ENCODE measurements at places on chromosomes 4 and X.

GRCh38 chrX:53729751-53730150 is 43.2 kb upstream of the HUWE1 start:
- no peak for DNase-seq

DNA sequence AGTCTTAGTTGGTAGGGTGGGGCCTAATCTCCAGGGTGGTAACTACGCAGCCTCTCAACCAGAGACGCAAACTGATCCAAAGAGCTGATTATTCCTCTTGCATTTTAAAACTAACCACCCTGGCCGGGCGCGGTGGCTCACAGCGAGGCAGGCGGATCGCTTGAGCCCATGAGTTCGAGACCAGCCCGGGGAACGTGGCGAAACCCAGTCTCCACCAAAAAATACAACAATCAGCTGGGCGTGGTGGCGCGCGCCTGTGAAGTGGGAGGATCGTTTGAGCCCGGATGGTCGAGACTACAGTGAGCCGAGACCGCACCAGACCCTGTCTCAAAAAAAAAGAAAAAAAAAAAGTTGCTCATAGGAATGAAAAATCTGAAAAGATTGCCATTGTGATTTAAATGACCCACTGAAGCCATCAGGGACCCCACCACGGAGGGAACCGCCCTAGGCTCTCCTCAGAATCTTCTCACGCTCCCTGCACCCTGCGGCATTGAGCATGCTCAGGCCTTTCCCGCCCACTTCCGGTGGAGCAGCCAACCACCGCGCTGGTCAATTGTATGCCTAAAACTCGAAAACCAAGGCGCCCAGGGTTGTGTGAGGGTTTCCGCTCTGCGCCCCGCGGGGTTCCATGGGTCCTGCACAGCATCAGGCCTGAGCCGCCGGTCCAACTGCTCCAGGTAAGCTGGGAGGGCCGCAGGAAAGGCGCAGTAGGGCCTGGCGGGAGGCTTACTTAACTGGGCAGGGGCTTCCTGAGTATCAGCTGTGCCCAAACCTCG is at the start of gene TRIM60:
TSS of gene TRIM60 (plus strand) at position 564 of the 776 bp plus-strand sequence. CDS start 8,074 bp downstream, outside the sequence.
- no peak for DNase-seq

DNA sequence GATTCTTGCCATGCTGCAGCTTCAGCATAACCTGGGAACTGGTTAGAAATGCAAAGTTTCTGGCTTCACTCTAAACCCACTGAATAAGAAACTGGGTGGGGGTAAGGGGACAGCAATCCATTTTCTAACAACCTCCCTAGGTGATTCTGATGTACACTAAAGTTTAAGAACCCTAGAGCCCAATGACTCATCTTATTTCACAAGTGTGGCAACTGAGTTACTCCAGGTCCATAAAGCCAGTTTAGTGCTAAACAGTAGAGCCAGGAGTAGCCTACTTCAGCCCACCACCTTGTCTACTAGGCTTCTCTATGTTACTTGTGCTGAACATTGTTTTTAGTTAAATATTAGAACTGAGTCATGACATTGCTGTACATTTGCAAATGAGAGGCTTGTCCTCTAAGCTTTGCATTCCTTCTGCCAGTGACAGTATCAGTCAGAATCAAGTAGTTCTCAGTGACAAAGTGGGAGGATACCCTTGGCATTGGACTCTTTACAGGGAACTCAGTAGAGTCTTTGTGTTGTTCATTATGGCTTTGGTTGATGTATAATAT is 518.0 kb downstream of the RPA4 start:
- no peak for DNase-seq

- no peak for DNase-seq
These were observed 132.3 kb downstream of the HNRNPD start for GRCh38 chr4:82241534-82241933.

DNA sequence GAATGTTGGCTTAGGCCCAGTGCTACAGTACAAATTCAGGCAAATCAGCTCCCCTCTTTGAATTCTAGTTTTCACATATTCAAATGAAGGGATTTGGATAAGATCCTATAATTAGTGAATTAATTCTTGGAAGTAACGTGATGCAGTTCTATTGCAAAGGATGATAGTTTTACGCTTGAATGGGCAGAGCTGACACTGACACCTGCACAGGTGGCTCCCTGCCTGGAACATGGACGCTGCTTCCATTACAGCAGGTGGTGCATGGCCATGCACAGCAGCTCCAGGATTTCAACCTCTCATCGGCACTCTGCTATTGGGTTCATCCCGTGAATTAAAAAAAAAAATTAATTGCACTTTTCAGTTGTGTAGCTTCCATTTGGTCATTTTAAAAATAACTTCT is 28.4 kb upstream of the RPS6KA6 start:
- peak; percentile 73 for DNase-seq

DNA sequence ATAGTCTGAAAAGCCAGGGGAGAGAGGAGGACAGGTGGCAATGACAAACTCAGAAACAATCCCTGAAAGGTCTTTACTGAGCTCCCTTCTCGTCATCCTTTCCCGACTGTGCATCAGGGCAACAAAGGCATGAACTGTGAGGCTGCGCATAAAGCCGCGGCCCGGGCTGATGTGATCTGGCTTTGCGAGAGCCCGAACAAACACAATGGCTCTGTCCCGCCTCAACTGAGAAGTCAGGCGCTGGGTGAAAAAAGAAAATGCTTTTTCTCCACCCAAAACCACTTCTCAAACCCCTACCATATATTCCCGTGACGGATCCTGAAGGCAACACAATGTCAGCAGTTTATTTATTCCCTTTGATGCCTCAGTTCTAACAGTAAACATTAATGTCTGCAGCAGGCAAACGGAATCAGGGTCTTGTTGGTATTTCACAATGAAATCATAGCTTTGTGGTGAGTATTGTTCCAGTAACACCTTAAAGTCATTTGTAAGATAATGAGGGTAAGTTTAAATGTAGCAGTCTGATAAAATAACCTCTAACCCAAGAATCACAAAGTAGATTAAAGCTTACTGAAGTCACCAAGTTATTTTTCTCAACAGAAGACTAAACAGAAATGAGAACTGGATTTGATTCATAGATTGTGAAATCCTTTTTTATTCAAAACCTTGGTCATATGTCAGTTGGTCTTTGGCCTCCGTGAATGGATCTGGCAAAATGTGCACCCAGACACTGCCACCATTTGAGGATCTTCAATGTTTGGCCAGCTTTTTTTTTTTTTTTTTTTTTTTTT is 67.4 kb downstream of the APBB2 start:
- no peak for DNase-seq

GRCh38 chrX:104935581-104935980 is 284.9 kb downstream of the TEX13A start:
- no peak for DNase-seq

- no peak for DNase-seq
These were observed 577.7 kb upstream of the GALNTL6 start for GRCh38 chr4:171235521-171235920.

DNA sequence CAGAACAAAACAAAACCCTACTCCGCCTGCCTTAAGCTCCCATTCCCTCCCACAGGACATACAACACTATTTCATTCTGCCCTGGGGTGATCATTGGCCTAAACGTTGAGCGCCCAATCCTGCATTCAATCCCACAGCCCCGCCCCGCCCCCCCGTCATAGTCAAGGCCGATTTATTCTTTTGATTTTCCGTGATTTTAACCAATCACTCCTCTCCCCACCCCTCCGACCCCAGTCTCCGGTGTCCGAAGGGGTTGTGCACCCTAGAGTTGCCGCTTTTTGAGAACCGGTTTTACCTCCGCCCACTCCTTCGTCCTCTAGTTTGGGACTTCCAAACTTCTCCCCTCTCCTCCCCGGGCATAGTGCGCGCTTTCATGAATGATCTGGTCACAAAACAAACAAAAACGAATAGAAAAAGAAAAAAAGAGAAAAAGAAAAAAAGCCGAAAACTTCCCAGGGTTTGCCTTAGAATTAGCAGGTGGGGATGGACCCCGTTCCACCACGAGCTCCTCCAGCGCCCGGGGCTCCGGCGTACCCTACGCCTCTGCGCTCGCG is 446 bp upstream of the UBE2A start:
- DNase-seq, result no peak

DNA sequence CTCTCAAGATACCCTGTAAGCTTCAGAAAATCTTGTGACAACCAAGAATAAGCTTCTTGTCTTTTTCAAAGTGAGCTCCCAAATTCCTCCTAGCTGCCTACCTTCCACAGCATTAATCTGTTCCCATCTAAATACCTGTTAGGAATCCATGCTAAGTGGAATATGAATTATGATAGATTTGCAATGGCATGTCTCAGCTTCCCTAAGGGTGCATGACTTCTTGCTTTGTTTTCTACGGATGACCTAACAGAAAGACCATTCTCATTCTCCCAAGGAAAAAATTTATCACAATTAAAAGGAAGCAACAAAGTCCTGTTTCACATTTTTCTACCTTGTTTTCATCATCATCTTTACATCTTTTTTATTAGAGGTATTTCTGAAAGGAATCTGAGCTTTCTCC is 532.7 kb downstream of the GRXCR1 start:
- DNase-seq, result no peak

GRCh38 chrX:38371641-38372040 is 19.2 kb downstream of the OTC start:
- DNase-seq, result no peak

DNA sequence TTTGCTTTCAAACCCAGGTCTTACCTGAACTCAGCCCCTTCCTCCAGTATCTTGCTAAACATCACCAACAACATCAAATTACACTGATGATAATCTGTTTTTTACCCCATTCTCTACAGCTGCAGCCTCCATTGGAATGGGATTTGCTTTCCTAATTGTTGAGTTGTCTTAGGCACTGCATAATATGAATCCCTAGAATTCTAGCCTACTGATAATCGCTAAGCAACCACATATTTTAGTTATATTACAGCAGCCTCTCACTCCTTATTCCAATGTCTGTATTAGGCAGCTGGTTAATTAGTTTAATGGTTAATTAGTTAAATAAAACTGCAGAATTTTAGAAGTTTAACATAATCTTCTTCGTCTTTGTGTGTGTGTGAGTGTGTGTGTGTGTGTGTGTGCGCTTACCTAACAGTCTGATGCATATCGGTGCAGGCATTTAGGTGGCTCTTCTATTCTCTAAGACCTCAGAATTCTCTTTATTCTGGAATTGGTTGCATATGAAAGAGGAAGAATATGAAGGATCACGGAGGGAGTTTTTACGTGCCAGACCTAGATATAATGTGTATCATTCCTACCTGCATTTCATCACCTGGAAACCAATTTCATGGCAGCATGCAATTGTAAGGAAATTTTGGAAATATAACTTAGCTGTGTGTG is 5.3 kb upstream of the COMMD8 start:
- no peak for DNase-seq

GRCh38 chrX:113929004-113929403 is 654.9 kb upstream of the HTR2C start:
- peak; percentile 21 for DNase-seq

DNA sequence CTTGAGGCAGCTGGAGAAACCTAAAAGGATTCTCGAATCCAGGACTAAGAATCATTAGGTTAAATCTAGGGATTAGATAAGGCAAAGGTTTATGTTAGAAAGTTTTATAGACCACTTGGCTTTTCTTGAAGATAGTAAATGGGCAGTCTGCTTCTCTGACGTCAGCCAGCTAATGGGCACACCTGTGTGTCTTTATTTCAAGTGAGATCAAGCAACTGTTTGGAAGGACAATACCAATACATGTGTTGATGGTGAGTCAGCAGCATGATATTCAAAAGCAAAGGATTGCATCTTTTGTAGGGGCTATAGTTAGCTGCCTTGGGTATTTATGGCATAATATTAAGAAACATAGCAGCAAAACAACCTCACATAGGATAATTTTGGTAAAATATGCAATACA is 46.5 kb upstream of the GRPR start:
- DNase-seq, result no peak

DNA sequence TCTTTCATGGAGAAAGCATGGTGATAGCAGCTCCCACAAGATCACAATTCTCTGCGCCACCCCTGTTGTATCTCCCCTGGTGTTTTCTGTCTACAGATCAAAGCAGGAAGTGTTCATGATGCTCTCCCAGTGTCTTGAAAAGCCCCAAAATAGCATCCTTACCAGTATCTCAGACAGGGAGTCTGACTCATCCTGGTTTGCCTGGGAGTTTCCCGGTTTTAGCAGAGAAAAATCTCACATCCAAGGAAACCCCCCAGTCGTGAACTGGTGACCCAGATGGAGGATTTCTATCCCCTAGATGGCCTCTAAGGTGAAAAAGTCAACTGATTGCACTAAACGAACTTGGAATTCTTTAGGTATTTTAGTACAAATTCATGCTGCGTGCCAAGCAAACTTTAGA is 64.3 kb upstream of the NR0B1 start:
- DNase-seq, result no peak

- no peak for DNase-seq
These were observed 226.9 kb upstream of the HCCS start for GRCh38 chrX:10884246-10884645.

DNA sequence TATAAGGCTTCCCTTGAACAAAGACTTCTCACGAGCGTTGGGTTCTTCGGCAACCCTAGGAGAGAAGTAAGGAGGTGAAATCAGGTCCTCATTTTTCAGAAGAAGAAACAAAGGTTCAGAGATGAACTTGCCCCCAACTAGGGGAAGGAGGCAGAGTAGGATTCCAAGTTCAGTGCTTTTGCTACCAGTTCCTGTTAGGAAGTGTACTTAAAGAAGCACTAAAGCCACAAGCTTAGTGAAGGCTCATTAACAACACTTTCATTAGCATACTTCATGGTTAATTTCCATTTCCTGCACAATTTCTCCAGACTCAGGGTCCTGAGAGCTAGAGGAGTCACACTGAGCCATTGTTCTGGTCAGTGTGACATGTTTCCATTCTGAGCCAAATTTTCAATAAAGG is 52.1 kb downstream of the VSIG4 start:
- no peak for DNase-seq

- no peak for DNase-seq
These were observed 11.5 kb upstream of the RNF212 start for GRCh38 chr4:1124818-1125217.

DNA sequence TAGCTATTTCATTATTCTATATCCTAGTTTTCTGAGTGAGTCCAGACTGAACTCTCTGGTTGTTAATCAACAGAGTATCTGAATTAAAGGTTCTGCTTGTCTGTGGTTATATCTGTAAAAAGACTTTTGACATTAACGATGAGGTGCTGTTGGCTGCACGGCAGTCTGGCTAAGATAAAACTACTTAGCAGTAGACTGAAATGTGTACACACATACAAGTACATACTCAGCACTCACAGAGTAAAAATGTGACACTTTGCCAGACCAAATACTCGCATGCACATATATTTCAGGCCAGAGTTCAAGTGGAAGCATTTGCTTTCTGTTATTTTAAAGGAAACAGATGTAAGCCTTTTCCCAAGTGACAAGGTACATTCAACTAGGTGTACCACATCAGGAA is 80.5 kb downstream of the PRDM5 start:
- no peak for DNase-seq

GRCh38 chr4:149891426-149891825 is 75.8 kb upstream of the IQCM start:
- DNase-seq, result no peak

GRCh38 chr4:81845761-81846160 is 374.1 kb upstream of the RASGEF1B start:
- no peak for DNase-seq

Data from NCI-H1105 (cell line).